Uterine smooth muscle cell (primary cell): ENCODE measurements at places on chromosomes 2 and 18. TPM values are rescaled to one million over a fixed set of nuclear protein-coding genes. Genes with fewer than 3 reads are reported as not detected.

The UGT1A3 gene
- not detected in 2 replicates for total RNA-seq

The ORMDL1 gene
- total RNA-seq: 53.7 and 61.6 TPM in 2 replicates

The SS18 gene
- total RNA-seq: 108 and 139 TPM in 2 replicates

The CCT7 gene
- 421 and 604 TPM in 2 replicates for total RNA-seq

The HOXD11 gene
- total RNA-seq: 3.0 and 3.9 TPM in 2 replicates

The SPHKAP gene
- 1.2 and 4.0 TPM in 2 replicates for total RNA-seq

The HTR2B gene
- 19.3 and 57.7 TPM in 2 replicates for total RNA-seq

The ACOXL gene
- not detected in 2 replicates for total RNA-seq
